Stimulated activated memory B cell treated with anti-CD40 and anti-IgM and Interleukin-4, amounts not matched to agents 10 μg/mL and 1 μg/mL and 100 μg/mL, for 72 hours (primary cell): ENCODE measurements at places on chromosomes 3 and 15.

DNA sequence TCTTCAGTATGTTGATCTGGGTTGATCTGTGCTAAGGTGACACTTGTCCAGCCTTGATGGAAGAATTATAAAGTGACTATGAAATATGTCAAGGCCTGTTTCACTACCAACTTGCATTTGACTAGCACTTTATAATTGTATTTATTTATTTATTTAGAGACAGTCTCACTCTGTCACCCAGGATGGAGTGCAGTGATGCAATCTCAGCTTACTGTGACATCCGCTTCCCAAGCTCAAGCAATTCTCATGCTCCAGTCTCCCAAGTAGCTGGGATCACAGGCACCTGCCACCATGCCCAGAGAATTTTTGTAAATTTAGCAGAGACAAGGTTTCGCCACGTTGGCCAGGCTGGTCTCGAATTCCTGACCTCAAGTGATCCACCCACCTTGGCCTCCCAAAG is 25.5 kb upstream of the LACTB start:
- no peak for ATAC-seq

GRCh38 chr15:65326117-65326526 is 21.6 kb downstream of the RNU5B-1 start:
- no peak for ATAC-seq

GRCh38 chr15:40918799-40919392 is 10.2 kb upstream of the DLL4 start:
- ATAC-seq, result no peak

DNA sequence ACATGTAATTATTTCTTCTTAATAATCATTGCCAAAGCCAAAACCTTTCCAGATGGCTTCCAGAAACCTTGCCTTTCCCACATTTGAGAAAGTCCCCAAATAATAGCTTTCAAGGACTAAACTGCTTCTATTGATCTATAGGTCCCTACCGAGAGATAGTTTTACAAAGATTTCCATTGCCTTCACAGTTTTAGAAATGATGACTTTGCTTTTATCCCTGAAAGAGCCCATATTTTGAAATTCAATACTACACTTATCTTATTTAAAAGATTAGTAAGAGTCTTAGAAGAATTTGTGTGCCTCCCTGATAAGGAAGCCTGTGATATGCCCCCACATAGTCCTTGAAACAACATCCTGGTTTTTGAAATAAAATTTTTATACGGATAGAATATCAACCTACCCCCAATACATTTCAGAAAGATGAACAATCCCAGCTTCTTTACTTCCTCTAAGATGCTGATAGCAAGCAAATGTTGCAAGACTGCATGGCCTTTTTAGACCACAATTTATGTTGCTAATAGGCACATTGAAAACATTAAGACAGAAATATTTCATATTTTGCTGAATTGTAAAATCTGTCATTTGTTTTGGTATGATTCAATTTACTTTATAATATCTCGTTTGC is 146.3 kb downstream of the TMCO5A start:
- no peak for ATAC-seq

DNA sequence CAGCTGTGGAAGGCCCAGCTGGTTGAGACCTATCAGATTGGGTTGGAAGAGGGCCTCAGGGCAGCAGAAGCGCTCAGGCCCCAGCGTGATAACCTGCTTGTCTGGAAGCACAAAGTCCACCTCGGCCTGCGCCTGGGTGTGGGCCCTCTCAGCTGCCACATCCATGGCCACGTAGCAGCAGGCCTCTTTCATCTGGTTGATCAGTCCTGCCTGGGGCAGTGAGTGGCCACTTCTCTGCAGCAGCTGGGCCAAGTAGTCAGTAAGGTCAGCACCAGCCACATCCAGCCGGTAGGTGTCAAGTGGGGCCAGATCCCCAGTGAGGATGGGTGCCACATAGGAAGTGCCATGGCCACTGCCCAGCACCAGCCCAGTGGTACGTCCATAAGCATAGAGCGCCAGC is 3.9 kb upstream of the CAMKV start:
- ATAC-seq, result no peak

- ATAC-seq, result no peak
Measured at GRCh38 chr3:176906046-176906905, 291.0 kb downstream of the TBL1XR1 start.

GRCh38 chr3:54240309-54240708 is 118.0 kb downstream of the CACNA2D3 start:
- no peak for ATAC-seq

- no peak for ATAC-seq
Measured at GRCh38 chr3:149235599-149236424, 14.2 kb upstream of the CP start.

GRCh38 chr3:193980905-193981304 is 155.0 kb upstream of the HES1 start:
- no peak for ATAC-seq

- peak; percentile 20 for ATAC-seq
Measured at GRCh38 chr3:155270485-155271342, 22.8 kb downstream of the STRIT1 start.

DNA sequence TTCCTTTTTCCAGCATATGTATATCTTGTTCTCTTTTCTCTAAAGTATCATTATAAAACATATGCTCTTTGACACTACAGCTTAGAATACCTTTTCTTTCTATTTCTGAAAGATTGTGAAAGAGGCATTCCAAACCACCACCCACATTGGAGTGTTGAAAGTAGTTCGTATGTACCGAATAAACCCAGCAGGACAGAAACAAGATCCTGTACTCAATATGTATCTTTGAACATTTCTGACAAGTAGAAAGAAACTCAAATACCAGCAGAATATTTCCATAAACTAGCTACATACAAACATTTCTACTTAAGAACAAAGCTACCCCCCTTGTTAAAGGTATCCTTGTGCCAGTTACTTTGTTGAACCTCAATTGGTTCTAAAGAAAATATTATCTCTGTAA is 415.3 kb upstream of the ALCAM start:
- no peak for ATAC-seq

DNA sequence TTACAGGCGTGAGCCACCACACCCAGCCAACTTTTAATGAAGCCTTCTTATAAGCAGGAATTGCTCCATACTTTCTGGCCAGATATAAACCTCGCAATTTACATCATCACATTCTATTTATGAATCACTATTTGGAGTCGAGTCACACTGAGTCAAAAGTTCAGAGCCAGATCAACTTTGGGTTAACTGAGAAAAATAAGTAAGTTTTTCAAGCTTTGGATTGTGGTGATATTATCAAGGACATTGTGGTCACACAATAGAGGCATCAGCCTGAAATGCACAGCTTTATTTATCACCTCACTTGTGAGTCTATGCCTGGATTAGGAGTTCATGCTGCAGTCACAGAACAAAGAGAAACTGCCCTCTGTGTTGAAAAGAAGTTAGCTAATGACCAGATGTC is 1163.5 kb downstream of the ROBO1 start:
- ATAC-seq, result no peak

DNA sequence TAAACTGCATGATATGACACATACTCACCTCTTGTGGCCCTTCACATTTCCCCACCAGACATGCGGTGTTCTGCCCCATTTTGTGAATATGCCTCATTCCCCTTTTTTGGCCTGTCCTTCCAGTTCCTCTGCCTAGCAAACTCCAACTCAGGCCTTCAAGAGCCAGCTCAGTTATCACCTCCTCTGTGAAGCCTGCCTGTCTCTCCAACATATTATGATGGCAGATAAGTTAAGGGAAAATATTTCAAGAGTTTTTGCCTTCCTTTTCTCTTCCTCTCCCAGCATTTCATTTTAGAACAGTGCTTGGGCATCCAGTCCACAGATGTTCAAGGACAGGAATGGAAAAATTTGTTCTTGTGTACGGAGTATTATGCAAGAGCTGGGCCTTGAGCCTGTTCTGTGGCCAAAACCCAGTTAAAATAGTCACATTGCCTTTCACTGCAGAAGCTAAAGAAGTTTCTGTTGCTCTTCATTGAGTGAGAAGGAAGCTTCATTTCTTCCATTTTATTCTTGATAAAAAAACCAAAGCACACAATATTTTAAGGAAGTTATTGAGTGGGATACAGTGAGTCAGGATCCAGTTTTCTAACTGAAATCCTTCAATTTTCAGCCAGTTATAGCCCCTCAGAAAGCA is 192.0 kb downstream of the GHSR start:
- ATAC-seq, result no peak

GRCh38 chr3:88038566-88038965 is 20.2 kb downstream of the CGGBP1 start:
- no peak for ATAC-seq

DNA sequence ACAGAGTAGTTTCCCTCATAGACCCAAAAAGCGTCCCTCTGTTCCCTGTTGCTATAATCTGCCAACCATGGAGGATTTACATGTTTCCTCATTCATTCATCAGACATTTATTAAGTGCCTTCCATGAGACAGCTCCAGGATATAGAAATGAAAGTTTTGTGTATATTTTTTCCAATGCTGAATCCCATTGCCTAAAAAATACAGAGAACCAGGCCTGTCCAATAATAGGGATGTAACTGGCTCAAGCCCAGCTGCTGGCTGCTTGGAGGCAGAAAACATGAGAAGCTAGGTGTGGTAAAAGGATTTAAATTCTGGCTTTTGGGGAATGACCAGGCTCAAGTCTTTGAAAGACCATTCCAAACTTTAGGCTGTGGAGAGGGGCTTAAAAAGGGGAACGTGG is 41.5 kb downstream of the RARB start:
- no peak for ATAC-seq

GRCh38 chr3:20837676-20838302 is 651.8 kb upstream of the SGO1 start:
- no peak for ATAC-seq

GRCh38 chr3:58683001-58683458 is 16.5 kb upstream of the FAM3D start:
- peak; percentile 6 for ATAC-seq

DNA sequence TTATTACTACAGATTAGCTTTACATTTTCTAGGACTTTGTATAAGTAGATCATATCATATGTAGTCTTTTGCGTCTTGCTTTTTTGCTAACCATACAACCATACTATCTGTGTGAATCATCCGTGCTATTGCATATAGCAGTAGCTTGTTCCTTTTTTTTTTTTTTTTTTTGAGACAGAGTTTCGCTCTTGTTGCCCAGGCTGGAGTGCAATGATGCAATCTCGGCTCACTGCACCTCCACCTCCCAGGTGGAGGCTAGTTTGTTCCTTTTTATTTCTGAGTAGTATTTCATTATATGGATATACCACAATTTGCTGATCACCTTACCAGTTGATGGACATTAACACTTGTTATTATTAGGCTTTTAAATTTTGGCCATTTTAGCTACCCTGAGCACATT is 54.5 kb upstream of the TBL1XR1 start:
- ATAC-seq, result peak; percentile 73

DNA sequence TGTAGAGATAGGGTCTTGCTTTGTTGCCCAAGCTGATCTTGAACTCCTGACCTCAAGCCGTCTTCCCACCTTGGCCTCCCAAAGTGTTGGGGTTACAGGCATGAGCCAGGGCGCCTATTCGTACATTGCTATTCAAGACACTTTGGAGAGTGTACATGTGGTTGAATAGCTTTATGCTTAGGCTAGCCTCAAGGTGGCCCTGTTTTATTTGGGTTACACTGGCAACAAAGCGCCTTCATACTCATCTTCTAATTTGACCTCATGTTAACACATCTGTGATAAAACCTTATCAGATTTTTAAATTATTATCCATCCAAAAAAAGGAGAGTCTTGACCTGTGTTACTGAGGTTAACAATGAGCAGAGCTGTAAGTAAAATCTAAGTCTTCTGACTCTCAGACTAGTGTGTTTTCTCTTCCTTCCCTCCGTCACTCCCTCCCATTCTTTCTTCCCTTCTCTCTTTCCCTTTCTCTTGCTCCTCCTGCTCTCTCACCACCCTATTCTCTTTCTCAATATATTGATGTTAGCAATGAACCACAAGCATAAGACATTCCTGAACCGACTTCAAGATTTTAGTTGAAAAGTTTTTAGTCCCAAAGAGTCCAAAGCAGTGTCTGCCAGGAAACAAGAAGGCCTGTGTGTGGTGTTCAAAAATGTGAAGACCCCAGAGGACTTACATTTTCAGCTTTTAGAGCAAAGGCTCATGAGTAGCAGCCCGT is 603.7 kb upstream of the CFAP20DC start:
- ATAC-seq, result no peak

GRCh38 chr3:4565809-4566501 is 72.8 kb downstream of the ITPR1 start:
- ATAC-seq, result no peak

DNA sequence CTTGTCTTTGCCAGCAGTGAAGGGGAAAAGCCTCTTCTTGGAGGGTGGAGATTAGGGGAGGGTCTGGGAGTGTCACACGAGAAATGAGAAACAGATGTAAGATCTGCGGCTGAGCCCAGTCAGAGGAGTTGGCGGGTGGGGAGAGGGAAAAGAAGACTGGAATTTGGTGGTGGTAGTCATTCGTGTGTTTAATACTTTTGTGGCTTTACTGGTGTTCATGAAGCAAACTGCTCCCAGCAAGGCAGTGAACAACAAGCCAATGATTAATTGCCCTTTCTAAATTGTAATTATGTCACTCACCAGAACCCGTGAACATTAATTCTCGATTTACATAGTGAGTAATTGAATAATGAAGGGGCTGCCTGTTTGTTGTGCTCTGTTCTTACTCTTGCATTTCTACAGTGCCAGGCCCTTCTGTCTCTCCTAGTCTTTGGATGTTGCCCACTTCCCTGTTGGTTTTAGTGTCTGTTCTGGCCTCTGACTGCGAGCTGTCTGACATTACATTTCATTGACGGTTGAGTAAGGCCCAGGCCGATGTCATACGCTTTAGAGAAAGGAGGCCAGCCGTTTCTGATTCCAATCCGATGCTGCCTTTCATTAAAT is 78.0 kb downstream of the CHCHD6 start:
- no peak for ATAC-seq

DNA sequence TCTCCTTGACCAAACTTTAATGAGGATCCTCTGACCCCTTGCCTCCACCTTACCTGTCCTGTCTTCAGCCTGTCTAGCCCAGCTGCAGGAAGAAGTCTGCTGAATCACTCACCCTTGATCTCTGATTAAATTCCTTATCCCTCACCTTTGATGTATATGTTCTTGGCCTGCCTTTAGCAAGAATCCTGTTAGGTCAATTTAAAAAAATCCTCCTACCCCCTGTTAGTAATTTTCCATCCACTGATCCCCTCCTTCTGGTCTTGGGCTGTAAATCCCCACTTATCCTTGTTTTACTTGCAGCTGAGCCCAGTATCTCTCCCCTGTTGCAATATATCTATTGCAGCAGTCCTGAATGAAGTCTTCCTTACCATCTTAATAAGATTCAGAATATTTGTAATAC is 39.0 kb downstream of the MYH15 start:
- no peak for ATAC-seq

DNA sequence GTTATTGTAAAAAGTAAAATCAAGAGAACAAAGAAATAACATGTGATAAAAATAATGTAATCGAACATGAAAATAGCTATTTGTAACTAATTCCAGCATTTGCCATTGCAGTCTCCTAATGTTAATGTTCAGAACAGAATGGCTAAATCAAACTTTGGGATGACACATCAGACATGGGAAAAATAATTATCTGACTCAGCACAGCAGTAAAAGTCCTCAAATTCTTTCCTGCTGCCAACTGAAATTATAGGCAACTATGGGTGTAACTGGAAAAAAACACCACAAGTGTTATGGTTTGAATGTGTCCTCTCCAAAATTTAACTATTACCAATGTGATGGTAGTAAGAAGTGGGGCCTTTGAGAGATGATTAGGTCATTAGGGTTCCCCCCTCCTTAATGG is 446.7 kb downstream of the C3orf38 start:
- no peak for ATAC-seq
